Ascending aorta (tissue), 2 donors: ENCODE measurements at places on chromosomes 13 and 19. TPM values are rescaled to one million over a fixed set of nuclear protein-coding genes. Genes with fewer than 3 reads are reported as not detected.
A peak's percentile ranks its signal among the peaks of the same experiment; 100 is the strongest.

GRCh38 chr19:5152767-5153532 lies 184.0 kb downstream of the KDM4B start:
- DNase-seq: no peak

DNA sequence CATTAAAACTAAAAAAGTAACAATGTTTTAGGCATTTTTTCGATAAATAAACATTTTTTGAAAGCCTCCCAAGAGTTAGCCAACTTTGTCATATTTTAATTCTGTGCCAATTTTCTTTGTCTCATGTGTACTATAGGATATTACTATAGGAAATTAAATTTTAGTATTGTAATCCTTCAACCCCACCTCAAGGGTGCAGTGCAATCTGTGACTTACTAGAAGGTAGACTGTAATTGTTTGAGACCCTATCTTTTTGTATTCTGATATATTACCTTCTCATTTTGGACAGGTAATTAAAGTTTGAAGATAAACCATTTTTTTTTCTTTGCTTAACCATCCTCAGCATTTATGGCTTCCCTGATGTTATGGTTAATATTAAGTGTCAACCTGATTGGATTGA lies 457.8 kb downstream of the PCDH20 start:
- DNase-seq: no peak

- DNase-seq: no peak
These were observed 46.7 kb upstream of the ZNF30 start for GRCh38 chr19:34880034-34880433.

The ZSWIM4 gene
- total RNA-seq: 23.2 TPM

GRCh38 chr13:23723471-23723870 lies 153.3 kb downstream of the TNFRSF19 start:
- DNase-seq: no peak

The CCDC70 gene
- total RNA-seq: not detected

DNA sequence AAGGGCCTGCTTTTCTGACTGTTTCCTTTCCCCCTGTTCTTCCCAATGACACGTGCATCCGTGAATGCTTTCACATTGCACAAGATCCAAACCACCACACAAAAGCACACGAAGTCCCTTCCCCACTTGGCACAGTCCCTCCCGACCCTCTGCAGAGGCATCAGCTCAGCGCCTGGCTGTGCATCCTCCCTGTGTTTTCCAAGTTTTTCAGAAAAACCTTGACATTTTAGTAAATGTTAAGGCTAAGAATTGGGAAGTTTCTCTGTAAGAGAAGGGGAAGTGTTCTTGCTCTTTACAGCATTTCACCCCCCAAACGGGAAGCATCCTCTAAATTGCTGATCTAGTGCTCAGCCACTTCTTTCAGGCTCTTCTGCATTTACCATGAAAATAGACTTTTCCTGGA lies 94.5 kb upstream of the TM9SF2 start:
- DNase-seq: no peak

DNA sequence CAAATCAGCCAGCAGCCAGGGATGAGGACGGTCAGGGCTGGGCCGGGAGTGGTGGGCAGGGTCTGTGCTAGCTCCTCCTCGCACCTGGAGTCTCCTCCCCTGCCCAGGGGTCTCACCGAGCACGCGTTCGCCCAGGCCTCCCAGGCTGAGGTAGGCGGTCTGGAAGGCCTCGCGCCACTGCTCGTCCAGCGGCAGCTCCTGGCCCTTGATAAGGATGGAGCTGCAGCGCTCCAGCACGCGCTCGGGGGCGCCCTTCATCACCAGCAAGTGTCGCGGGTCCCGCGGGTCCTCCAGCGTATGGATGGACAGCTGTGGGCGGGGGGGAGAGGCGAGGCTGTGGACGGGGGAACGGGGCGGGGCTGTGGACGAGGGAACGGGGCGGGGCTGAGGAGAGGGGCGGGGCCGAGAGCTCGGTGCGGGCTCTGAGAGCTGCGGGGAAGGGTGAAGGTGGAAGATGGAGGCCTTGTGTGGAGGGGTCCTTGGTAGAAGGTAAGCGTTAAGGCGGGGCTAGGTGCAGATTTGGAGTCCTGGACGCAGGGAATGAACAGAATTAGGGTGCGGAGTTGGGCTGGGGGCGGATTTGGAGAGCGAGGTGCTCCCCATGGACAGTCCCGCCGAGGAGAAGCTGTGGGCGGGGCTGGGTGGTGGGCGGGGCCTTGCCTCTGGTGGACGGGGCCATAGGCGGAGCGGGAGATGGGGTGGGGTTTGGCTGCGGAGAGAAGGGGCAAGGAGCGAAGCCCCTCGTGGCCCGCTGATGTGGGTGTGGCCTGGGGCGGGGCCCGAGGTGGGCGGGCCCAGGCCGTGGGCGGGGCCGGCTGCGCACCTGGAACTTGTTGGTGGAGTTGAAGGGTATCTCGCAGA lies 5.7 kb downstream of the ATP4A start:
- DNase-seq: no peak

DNA sequence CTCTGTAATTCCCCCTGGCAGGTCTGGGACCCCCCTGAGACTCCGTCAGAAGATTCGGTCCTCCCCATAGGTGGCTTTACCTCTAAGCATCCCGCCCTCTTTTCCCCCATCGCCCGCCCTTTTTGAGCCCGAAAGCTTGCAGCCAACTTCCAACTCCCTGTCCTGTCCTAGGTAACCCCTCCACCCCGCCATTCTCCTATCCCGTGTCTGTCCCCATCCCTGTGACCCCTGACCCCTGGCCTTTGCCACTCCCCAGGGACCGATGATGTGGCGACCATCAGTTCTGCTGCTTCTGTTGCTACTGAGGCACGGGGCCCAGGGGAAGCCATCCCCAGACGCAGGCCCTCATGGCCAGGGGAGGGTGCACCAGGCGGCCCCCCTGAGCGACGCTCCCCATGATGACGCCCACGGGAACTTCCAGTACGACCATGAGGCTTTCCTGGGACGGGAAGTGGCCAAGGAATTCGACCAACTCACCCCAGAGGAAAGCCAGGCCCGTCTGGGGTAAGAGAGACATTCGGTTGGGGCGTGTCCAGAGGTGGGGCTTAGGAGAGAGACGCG lies 488 bp downstream of the RCN3 start:
- DNase-seq: peak; percentile 75

- no peak for DNase-seq
These were observed 22.5 kb downstream of the DHRS12 start for GRCh38 chr13:51781246-51782022.

GRCh38 chr19:54180691-54181091 lies 7.7 kb upstream of the TMC4 start:
- no peak for DNase-seq

- no peak for DNase-seq
These were observed 248.7 kb downstream of the EFNB2 start for GRCh38 chr13:106286811-106287210.

- DNase-seq: no peak
These were observed 146.7 kb upstream of the KLF12 start for GRCh38 chr13:74280795-74281490.

DNA sequence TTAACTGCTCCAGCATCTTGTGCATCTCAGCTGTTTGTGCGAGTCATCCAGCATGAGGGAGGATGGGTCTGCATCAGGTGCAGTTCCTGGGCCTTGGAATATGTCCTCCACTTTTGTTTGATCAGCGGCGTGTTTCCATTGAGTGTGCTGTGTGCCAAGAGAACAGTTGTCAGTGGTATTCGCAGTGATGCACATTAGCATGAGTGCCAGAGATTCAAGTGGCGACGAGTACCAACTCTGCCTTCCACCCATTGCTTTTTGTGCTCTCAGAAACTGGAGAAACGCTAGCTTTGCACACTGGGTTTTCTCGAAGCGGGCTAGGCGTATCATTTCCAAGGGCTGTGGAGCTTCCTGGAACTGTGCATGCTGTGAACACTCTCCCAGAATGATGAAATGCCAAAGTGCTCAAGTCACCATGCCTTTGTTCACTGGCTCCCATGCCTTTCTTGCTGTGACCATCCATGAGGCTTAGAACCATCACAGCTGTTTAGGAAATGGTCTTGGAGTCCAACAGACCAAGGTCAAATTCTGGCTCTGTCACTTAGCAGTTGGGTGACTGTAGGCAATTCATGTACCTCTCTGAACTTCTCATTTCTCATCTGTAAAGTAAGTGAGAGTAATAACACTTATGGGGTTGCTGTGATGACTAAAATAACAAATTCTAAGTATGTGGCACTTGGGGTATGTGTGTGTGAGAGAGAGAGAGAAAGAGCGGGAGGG lies 18.4 kb downstream of the LRCH1 start:
- DNase-seq: no peak

- no peak for DNase-seq
These were observed 8.8 kb upstream of the CDC34 start for GRCh38 chr19:522726-523125.

GRCh38 chr13:38418286-38418685 lies 68.6 kb downstream of the UFM1 start:
- DNase-seq: no peak

The MAMSTR gene
- total RNA-seq: 0.32 TPM

GRCh38 chr19:30325676-30326392 lies 46.4 kb upstream of the ZNF536 start:
- no peak for DNase-seq

GRCh38 chr13:29483211-29483610 lies 112.3 kb downstream of the SLC7A1 start:
- no peak for DNase-seq

The TMED1 gene
- total RNA-seq: 25.0 TPM

GRCh38 chr19:1526979-1527649 lies 3.2 kb downstream of the PLK5 start:
- DNase-seq: no peak

The KIRREL2 gene
- total RNA-seq: not detected

- DNase-seq: no peak
These were observed 453.7 kb downstream of the GPC6 start for GRCh38 chr13:93680329-93680728.

DNA sequence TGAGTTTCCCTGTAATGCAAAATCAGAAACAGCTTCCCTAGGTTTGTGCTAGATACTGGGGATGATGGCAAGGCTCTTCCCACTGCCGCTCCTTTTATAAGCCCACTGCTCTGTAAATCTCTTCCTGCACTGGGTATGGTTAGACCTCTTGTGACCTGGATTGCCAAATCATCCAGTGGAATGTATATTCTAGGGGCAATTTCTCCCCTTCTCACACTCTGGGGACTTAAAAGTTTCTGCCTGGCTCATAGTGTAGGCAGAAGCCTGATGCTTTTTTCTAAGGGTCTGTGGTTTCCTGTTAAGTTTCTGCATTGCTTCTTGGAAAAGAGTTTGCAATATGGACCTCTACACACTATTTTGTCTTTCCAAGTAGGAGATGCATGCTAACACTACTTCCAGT lies 1582.0 kb upstream of the PCDH20 start:
- no peak for DNase-seq

- DNase-seq: no peak
These were observed 15.7 kb upstream of the HNRNPM start for GRCh38 chr19:8429044-8429443.

GRCh38 chr13:113887700-113888201 lies 23.9 kb upstream of the GAS6 start:
- DNase-seq: no peak

DNA sequence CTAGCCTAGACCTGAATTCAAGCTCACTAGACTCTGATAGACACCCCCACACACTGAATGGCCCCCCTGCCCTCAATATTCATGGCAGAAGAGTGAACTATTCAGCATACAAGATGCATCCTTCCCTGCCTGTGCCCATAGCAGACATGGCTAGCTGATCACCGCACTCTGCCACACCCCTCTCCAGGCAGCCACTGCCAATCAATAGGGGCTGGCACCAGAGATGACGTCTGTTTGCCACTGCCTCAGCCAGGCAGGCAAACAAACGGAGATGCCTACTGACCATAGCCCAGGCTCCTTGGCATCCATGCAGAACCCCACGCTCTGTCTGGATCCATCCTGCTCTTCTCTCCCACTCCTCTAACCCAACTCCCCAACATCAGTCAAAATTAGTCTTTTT lies 13.8 kb upstream of the NPAS1 start:
- DNase-seq: no peak

DNA sequence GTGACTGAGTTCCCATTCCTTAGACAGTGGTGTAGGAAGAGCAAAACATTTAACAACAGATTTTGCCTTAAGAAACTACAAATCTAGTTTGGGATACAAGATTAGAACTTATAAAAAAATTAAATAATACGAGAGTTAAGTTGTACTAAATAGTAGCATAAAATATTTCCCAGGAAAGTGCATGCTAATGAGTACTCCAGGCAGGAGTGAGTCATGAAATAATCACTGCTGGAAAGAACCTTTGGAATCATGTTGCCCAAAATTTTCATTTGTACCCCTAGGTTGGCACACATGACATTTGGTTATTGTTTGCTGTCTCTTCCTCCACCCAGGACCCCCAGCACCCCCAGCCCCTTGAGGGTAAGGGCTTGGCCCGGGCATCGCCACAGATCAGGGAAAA lies 26.3 kb upstream of the KL start:
- no peak for DNase-seq

DNA sequence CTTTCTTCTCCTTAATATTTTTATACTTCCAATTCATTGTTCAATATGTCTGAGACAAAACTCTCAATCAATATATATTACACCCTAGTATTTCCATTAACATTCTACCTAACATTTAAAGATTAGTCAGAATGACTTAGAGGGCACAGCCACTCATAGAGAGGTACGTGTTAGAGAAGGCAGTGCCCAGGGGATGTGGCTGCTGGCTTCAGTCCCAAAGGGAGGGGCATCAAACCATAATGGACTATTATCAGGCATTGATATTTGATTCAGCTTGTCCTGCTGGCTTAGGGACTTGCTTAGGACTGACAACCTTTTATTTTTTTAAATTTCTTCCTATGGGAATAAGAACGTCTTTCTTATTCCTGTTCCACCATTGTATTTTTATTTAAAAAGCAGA lies 1392.0 kb upstream of the ATXN8OS start:
- no peak for DNase-seq

DNA sequence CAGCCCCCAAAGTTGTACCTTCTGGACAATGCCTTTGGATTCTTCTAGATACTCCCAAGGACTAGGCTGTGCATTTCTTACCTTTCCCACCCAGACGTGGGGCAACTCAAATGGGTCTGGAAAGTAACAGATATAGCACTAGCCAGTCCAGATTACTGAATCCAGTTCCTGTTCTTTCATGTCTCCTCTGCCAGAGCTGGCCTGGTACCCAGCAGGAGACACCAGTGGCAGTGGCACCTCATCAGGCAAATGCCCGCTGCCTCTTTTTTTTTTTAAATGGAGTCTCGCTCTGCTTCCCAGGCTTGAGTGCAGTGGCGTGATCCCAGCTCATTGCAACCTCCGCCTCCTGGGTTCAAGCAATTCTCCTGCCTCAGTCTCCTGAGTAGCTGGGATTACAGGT lies 43.2 kb downstream of the N4BP2L2 start:
- DNase-seq: no peak

The CPAMD8 gene
- total RNA-seq: 82.5 TPM

DNA sequence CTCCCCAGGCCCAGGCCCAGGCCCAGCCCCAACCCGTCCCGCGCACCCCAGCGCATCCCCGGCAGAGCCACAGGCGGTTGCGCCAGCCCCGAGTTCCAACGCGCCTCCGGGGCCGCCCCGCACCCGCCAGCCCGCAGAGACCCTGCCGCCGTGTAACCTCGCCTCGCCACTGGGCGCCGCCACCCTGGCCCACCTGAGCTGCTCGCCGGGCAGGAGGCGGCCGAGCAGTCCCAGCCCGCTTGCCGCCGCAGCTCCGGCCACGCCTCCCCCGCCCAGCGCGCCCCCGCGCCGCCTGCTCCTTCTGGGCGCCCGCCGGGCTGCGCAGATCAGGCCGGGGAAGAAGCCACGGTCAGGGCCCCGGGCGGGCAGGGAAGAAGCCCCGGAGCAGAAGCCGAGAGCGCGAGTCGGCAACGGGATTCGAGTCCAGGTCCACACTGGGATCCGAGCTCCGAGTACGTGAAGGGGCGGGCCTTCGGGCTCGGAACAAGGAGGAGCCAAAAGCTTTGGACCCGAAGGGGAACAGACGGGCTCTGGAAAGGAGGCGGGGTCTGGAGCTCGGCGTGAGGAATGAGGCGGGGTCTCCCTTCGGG lies at the start of gene MBOAT7:
MBOAT7 (minus strand) TSS at position 436 of the 590 bp plus-strand sequence. CDS start 1,072 bp downstream, outside the sequence.
- no peak for DNase-seq

GRCh38 chr19:11570039-11570462 lies 7.4 kb downstream of the ACP5 start:
- no peak for DNase-seq
